ENCODE measurements at places on chromosomes 12 and 14. TPM values are rescaled to one million over a fixed set of nuclear protein-coding genes. Genes with fewer than 3 reads are reported as not detected.

The GUCY2C gene
- total RNA-seq = not detected

The ESR2 gene
- total RNA-seq = under 0.01 TPM

The GALC gene
- 34.4 TPM for total RNA-seq

The ACSM4 gene
- total RNA-seq = not detected

The CACNA2D4 gene
- total RNA-seq = not detected

The RIMBP2 gene
- total RNA-seq = not detected

The PDE6H gene
- not detected for total RNA-seq

The TSPAN19 gene
- not detected for total RNA-seq

The CELA1 gene
- total RNA-seq = not detected

The DAD1 gene
- total RNA-seq = 225 TPM

The ENO2 gene
- 80.9 TPM for total RNA-seq

The FRS2 gene
- 54.9 TPM for total RNA-seq

The NCAPD2 gene
- total RNA-seq = 64.1 TPM

The SIX4 gene
- 5.3 TPM for total RNA-seq

The MAP3K9 gene
- 1.4 TPM for total RNA-seq

The CLEC2D gene
- total RNA-seq = 4.2 TPM

The OR6C1 gene
- not detected for total RNA-seq

The SVOP gene
- not detected for total RNA-seq

The GPR135 gene
- total RNA-seq = 6.4 TPM

The FLRT2 gene
- 87.9 TPM for total RNA-seq

The FGD4 gene
- total RNA-seq = 0.59 TPM

The TSHR gene
- total RNA-seq = not detected

The LRR1 gene
- total RNA-seq = 9.5 TPM

The LRRC10 gene
- not detected for total RNA-seq

The CCDC91 gene
- 35.0 TPM for total RNA-seq

The BHLHE41 gene
- total RNA-seq = 27.8 TPM

The KCNK13 gene
- total RNA-seq = 6.1 TPM

The SLC10A1 gene
- total RNA-seq = not detected

The IL26 gene
- total RNA-seq = not detected

The NOVA1 gene
- total RNA-seq = under 0.01 TPM

The PSMC6 gene
- total RNA-seq = 159 TPM

The KRT6C gene
- not detected for total RNA-seq

The ADCK1 gene
- 8.0 TPM for total RNA-seq

The ZC2HC1C gene
- total RNA-seq = 0.89 TPM

The ZNF385A gene
- total RNA-seq = 2.6 TPM

The PMCH gene
- total RNA-seq = not detected

The MYF5 gene
- total RNA-seq = not detected

The TESPA1 gene
- not detected for total RNA-seq

The TMEM119 gene
- 2.3 TPM for total RNA-seq

The GLT8D2 gene
- total RNA-seq = 29.2 TPM

The IFNG gene
- total RNA-seq = not detected

The MANSC4 gene
- 0.89 TPM for total RNA-seq

The SRRM4 gene
- not detected for total RNA-seq

The PTGER2 gene
- 4.8 TPM for total RNA-seq

The CCDC177 gene
- total RNA-seq = not detected
